Glomerular endothelial cell (primary cell): ENCODE measurements at places on chromosomes 1 and 21.

DNA sequence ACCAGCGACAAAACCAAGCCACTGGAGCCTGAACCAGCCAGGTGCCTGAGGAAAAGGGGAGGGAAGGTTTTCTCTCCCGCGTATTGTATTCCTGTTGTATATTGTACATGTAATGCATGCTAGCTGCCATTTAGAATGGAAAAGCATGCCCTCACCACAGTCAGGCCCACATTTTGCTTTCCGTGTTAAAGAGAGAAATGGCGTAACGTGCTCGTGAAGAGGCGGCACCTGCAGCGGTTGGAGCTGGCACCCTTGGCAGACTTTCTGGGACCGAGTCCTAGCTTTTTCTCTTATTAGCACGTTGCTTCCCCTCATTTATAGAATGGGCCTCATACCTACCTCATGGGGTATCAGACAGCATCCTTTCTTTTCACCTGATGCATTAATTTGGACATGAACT lies 135.3 kb upstream of the IRF2BP2 start:
- DNase-seq = no peak

DNA sequence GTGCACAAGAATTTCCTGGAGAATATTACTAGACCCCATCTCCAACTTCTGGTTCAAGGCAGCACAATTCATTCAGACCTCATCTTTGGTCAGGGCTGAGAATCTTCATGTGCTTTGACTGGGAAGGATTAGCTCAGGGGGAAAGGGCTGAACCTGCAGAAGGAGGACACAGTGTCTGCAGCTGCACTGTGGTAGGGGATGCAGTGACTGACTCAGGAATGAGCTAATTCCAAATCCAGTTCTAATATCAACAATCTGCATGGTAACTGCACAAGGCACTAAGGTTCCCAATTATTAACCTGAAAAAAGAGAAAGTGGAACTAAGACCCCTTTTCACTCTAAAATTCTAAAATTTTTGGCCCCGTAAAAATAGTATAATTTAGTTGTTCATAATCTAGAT lies 31.6 kb downstream of the TTLL7 start:
- no peak for DNase-seq

DNA sequence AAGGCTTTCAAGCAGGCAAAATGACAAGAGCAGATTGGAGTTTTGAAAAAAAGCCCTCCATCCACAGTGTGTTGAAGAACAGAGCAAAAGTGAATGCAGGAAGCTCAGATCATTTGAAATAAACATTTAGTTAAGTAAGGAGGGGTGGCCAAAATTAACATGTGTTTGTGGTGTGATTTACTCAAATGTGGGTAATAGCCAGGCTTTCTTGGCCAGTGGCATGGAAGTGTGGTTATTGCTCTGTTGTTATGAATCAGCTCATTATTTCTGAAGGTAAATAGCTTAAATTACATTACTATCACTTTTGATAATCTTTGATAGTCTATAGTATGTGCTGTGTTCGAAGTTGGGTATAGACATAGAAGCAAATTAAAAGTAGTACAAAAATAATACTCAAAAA lies 485.9 kb downstream of the LMO4 start:
- DNase-seq = no peak

DNA sequence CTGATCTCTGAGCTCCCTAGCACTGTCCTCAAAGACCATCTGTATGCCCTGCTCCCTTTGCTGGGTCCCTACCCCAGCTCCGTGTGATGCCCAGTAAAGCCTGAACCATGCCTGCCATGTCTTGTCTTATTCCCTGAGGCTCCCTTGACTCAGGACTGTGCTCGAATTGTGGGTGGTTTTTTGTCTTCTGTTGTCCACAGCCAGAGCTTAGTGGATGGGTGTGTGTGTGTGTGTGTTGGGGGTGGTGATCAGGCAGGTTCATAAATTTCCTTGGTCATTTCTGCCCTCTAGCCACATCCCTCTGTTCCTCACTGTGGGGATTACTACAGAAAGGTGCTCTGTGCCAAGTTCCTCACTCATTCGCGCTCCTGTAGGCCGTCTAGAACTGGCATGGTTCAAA lies 5.7 kb downstream of the GSTM5 start:
- no peak for DNase-seq

GRCh38 chr1:199956005-199956404 lies 71.5 kb upstream of the NR5A2 start:
- DNase-seq = no peak

DNA sequence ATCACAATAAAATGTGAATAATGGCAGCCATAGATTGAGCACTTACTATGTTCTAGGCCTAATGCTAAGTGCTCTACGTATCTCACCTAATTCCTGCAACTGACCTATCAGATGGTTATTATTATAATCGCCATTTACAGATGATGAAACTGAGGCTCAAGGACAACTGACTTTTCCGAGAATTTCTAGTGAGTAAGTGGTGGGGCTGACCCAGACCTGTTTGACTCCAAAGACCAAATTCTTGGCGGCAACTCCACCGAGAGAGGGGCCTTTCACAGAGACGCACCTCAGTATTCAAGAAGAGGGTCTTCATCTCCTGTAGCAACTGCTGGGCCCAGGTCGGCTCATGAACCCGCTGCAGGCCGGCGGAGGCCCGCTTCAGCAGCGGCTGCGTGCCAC lies 573 bp downstream of the TMEM234 start:
- DNase-seq = no peak

- DNase-seq = no peak
Observed at GRCh38 chr1:220430059-220430458, 97.9 kb upstream of the MARK1 start.

GRCh38 chr1:219265026-219265515 lies 91.4 kb downstream of the LYPLAL1 start:
- no peak for DNase-seq

- DNase-seq = no peak
Observed at GRCh38 chr21:36052860-36053714, 7.2 kb downstream of the SETD4 start.

- no peak for DNase-seq
Observed at GRCh38 chr1:163178628-163179027, 24.1 kb downstream of the RGS5 start.

DNA sequence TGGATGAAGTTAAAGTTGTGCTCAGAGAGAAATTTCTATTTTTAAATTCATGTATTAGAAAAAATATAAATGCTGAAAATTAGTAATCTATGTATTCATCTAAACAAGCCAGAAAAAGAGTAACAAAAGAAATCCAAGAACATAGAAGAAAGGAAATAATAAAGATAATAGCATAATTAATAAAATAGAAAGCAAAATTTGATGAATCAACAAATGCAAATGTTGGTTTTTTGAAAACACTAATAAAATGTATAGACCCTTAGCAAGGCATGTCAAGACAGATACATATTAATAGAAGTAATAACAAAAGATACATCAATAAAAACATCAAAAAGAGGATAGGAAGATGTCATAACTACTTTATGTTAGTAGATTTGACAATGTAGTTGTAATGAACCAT lies 18.0 kb downstream of the F13B start:
- DNase-seq = no peak

DNA sequence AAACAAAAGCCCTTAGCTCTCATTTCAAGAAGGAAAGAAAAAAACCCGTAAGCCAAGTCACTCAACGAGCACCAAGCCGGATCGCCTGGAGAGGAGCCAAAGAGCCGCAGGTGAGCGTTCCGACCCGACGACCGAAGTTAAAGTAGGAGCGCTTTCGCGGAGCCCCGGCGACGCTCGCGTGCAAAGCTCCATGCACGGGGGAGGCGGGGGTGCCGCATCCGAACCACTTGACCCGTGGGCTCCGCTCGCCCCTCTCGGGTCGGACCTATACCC lies 382 bp downstream of the GPBP1L1 start:
- DNase-seq = no peak

DNA sequence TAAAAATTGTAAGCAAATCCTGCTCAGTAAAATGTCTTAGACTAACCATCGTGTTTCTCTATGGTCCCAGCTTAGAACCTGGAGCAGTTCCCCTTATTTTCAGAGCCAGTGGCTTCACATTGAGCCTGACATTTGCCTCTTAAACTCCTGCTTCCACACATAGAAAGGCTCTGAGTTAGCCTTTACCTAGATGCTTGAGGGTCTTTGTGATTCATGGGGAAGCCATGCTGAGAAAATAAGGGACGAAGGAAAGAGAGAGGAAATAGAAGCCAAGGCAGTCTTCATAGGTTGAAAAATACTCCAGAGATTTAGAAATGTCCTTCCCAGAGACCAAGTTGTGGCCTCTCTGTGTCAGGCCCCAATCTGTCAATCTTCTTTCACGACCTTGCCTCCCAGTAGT lies 16.1 kb upstream of the RBBP5 start:
- DNase-seq = no peak

- no peak for DNase-seq
Observed at GRCh38 chr1:24939675-24940193, 9.7 kb upstream of the RUNX3 start.

GRCh38 chr1:214615871-214616270 lies 12.9 kb downstream of the CENPF start:
- no peak for DNase-seq

- DNase-seq = no peak
Observed at GRCh38 chr21:45078877-45079281, 4.5 kb downstream of the ADARB1 start.

GRCh38 chr21:35637431-35637830 lies 422.9 kb downstream of the SETD4 start:
- DNase-seq = no peak

DNA sequence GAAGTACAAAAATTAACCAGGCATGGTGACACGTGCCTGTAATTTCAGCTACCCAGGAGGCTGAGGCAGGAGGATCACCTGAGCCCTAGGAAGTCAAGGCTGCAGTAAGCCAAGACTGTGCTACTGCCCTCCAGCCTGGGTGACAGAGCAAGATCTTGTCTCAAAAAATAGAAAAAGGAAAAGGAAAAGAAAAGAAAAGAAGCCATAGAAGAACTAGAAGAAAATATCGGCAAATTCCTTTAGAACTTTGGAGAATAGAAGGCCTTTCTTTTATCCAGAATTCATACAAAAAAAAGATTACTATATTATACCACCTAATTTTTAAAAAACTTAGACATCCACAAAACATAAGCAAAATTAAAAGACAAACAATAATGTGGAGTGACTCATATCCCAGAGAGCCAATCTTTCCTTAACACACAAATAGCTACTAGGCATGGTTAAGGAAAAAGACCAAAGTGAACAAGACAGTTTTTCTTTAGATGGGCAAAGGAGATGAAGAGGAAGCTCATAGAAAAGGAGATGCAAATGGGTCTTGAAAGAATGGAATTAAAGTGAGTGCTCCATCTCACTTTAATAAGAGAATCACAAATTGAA lies 251.1 kb upstream of the IRF2BP2 start:
- no peak for DNase-seq
